Heart right ventricle (tissue), 16 donors: ENCODE measurements at places on chromosomes 4 and X.

- H3K27me3 ChIP-seq, result no peaks in the 10 kb centered on the region
- no peak for DNase-seq
- H3K36me3 ChIP-seq, result no peaks in the 10 kb centered on the region
- H3K4me1 ChIP-seq, result no peaks in the 10 kb centered on the region
- H3K27ac ChIP-seq, result no peak overlapping the region
Observed at GRCh38 chrX:124383354-124383753, 37.0 kb downstream of the SH2D1A start.

DNA sequence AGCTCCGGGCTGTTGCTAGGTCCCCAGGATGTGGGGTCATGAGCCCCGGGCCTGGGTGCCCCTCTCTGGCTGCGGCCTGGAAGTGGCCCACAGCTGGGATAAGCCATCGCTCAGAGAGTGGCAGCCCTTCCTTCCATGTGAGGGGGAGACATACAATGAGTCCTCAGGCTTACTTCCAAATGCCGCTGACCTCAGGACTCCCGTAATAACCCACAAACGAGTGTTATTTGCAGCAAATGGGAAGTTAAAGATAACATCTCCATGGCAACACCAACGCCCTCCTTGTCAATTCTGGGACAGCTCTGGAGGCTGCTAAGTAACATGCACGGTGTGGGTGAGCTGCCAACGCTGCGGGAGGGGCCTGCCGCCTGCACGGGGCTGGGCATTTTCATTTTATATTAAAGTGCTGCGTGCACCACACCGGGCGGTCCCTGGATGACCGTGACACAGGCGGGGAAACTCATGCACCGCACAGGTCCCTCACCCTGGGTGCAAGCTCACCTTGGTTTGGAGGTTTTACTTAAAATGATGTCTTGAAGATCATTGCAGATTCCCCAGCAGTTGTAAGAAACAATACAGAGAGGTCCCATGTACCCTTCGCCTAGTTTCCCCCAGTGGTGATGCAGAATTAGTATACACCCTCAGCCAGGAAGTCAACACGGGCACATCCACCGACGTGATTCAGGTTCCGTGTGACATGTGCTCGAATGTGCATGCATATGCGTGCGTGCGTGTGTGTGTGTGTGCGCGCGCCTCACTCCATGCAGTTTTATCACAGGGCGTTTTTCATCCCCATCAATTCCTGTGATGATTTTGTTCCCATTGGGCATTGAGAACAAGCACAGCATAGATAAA, 79.4 kb downstream of the ABLIM2 start:
- H3K27me3 ChIP-seq, result peaks cover 5% of the 10 kb centered on the region
- no peak overlapping the region for H3K4me3 ChIP-seq
- peaks cover 16% of the 10 kb centered on the region for H3K4me1 ChIP-seq

GRCh38 chr4:152961773-152962115, 25.6 kb downstream of the FHDC1 start:
- H3K27me3 ChIP-seq, result peaks cover 13% of the 10 kb centered on the region
- peaks cover 19% of the 10 kb centered on the region for H3K4me1 ChIP-seq
- H3K27ac ChIP-seq, result no peak overlapping the region
- H3K36me3 ChIP-seq, result no peaks in the 10 kb centered on the region
- no peak overlapping the region for H3K4me3 ChIP-seq

GRCh38 chrX:73876911-73877310, 313.9 kb downstream of the CHIC1 start:
- no peaks in the 10 kb centered on the region for H3K4me1 ChIP-seq
- no peak overlapping the region for H3K27ac ChIP-seq
- no peak for DNase-seq
- H3K27me3 ChIP-seq, result no peaks in the 10 kb centered on the region

DNA sequence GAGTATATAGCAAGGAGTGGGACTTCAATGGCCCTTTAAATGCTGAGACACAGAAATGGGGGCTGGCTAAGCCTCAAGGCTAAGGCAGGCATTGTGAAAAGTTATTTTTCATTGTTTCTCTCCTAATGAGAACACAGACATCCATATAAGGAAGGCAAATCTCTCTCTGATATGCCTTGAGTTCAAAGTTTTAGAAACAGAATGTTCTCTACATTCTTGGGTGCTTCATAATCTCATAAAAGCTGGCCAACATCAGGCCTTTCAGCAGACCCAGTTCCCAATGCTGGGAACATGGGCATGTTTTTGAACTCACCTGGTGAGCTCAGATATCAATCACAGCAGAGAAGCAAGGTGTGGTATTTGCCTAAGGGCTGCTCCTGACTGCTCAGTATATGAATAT, 19.4 kb upstream of the RAB40A start:
- no peaks in the 10 kb centered on the region for H3K4me1 ChIP-seq
- H3K27ac ChIP-seq, result no peak overlapping the region
- H3K4me3 ChIP-seq, result no peak overlapping the region

DNA sequence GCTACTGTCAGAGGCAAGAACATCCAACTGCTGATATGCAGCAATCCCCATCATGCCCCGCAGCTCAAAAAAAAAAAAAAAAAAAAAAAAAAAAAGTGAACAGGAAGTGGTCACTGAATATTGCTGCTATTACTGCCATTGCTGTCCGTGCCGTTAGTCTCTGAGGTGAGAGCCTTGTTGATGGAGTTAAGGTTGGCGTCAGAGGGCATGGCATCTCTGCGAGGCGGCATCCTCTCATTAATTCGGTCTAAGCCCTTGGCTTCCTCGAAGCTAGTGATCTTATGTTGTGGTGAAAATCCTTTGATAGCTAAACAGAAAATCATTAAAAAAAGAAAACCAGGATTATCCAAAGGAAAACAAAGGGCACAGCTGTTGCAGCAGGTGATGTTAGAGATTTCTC, 321.6 kb downstream of the PPP3CA start:
- no peak overlapping the region for H3K27ac ChIP-seq
- peaks cover 10% of the 10 kb centered on the region for H3K4me1 ChIP-seq
- no peaks in the 10 kb centered on the region for H3K27me3 ChIP-seq
- H3K4me3 ChIP-seq, result no peak overlapping the region
- no peak for DNase-seq

- H3K36me3 ChIP-seq, result no peaks in the 10 kb centered on the region
- H3K4me1 ChIP-seq, result no peaks in the 10 kb centered on the region
- no peak overlapping the region for H3K27ac ChIP-seq
Observed at GRCh38 chr4:175369087-175369486, 443.0 kb downstream of the GPM6A start.

DNA sequence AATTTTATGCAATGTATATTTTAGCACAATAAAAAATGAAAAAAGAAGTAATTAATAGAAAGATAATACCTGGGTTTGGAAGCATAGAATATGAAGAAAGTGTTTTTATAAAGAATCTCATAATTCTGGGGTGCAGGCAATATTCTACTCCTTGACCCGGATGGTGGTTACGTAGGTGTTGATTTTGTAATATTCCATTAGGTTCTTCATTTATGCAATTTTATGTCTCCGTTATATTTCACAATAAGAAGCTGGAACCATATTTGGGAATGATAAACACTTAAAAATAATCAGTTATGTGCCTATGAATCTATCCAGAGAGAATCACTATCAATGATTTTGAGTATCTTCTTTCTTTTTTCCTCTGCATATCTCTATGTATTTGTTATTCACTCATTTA, 38.5 kb downstream of the CHRNA9 start:
- no peak for DNase-seq
- H3K27me3 ChIP-seq, result no peaks in the 10 kb centered on the region
- H3K4me3 ChIP-seq, result no peak overlapping the region

- no peaks in the 10 kb centered on the region for H3K36me3 ChIP-seq
- H3K4me3 ChIP-seq, result no peak overlapping the region
- H3K4me1 ChIP-seq, result no peaks in the 10 kb centered on the region
- no peaks in the 10 kb centered on the region for H3K27me3 ChIP-seq
Observed at GRCh38 chr4:151599863-151600262, 160.9 kb downstream of the GATB start.

DNA sequence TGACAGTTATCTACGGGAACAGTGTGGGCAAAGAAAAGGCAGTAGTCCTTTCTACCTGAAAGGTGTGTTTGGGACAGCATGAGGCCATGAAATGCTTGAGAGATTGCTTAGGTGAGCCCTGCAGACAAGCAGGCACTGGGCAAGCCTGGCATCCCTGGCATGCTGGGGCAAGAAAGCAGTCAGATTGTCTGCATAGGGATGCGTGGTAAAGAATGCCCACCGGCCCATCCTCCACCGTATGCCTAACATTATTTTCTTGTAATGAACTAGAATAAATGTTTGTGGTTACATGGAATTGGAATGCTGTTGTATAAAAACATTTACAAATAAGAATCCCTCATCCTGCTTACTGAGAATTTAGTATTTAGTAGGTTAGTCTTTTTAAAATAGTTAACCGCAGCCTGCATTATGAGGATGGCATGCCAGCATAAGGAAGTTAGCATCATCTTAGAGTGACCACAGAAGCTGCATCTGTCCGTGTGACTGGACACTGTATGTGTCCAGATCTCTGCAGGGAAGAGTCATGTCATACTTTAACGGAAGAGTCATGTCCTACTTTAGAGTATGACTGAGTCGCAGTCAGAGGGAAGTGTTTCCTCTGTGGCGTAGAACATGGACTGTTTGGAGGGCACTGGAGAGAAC, 18.9 kb downstream of the ZBTB49 start:
- H3K27ac ChIP-seq, result no peak overlapping the region
- H3K36me3 ChIP-seq, result peaks cover 75% of the 10 kb centered on the region
- H3K4me3 ChIP-seq, result no peak overlapping the region
- no peak for DNase-seq

DNA sequence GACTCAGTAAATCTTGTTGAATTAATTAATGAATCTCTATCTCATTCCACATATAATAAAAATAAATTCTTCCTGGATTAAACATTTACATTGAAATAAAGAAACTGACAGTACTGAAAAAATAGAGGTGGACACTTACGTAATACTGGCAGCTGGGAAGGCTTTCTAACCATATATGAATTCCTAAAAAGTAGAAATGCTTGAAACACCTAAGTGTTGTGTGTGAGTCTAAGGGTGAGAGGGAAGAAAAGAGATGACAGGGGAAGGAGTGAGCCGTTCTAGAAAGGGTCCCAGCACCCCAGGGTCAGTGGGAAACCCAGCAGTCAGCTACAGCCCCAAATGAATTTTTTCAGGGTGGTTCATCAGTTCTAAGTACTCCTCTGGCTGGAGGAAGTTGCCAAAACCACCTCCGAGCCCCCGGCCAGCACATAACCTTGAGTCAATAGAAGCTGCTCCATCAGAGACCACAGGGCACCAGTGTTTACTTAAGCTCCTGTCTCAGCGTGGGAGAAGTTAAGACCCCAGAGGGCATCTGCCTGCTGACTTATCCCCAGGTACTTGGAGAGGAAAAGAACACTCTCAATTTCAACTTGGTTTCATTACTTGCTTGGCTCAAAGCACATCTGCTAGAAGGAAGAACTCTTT, 18.3 kb downstream of the GAB3 start:
- H3K36me3 ChIP-seq, result no peaks in the 10 kb centered on the region
- H3K27ac ChIP-seq, result peak overlapping the region; percentile 85
- DNase-seq, result no peak
- H3K4me3 ChIP-seq, result no peak overlapping the region
- peaks cover 100% of the 10 kb centered on the region for H3K4me1 ChIP-seq

GRCh38 chr4:89249313-89249712, 58.3 kb downstream of the GPRIN3 start:
- H3K27me3 ChIP-seq, result no peaks in the 10 kb centered on the region
- H3K36me3 ChIP-seq, result no peaks in the 10 kb centered on the region
- no peak for DNase-seq
- H3K4me3 ChIP-seq, result no peak overlapping the region
- peaks cover 16% of the 10 kb centered on the region for H3K4me1 ChIP-seq

DNA sequence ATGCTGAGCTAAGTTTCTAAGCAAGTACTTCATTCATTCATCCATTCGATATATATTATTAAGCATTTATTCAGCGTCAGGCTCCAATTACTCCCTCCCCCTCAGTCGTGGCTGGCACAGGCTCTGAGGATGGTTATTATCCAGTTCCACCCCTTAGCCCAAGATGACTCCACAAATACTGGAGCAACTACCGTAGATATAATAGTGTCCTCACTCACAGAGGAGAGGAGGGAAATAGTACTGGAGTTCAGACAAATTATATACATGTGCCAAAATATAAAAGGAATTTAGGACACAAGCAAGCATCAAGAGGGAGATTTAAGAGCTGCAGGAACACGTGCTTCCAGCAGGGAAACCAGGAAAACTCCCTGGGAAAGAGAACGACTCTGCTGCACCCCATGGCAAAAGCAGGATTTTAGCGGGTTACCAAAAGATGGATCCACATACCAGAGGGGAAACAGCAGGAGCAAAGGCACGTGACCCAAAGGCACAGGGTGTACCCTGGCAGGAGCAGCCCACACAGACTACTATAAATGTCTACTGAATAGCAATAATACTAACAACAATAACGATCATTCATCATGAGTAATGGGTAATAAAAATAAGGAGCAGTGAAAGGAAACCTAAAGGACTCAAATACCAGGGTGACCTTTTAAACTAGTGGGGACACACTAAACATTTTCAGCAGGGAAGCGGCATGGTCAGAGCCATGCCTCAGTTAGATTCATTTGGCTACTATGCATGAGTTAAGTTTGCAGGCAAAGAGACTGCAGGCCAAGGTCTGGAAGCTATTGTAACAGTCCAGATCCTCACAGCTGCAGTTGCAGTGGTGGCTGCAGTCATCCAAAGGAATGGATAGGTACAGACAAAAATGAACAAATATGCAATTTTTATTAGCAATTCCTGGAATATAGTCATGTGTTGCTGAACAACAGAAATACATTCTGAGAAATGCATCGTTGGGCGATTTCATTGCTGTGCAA, 153.7 kb downstream of the APBB2 start:
- no peak for DNase-seq
- peak overlapping the region; percentile 3 for H3K27ac ChIP-seq
- H3K27me3 ChIP-seq, result no peaks in the 10 kb centered on the region
- H3K36me3 ChIP-seq, result no peaks in the 10 kb centered on the region
- H3K4me3 ChIP-seq, result no peak overlapping the region

- DNase-seq, result no peak
- H3K27ac ChIP-seq, result no peak overlapping the region
- no peaks in the 10 kb centered on the region for H3K36me3 ChIP-seq
- H3K27me3 ChIP-seq, result no peaks in the 10 kb centered on the region
Observed at GRCh38 chrX:29471829-29472228, 743.5 kb upstream of the MAGEB2 start.

DNA sequence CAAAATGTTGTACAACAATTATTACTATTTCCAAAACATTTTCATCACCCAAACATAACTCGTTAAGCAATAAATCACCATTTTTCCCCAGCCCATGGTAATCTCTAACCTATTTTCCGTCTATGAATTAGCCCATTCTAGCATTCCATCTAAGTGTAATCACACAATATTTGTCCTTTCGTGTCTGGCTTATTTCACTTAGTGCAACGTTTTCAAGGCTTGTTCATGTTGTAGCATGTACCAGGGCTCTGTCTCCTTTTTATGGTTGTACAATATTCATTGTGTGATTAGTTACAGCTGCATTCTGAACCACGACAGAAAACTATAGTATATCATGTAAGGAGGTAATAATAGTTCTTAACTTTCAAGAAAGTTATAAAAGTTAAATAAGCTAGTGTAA, 656.0 kb upstream of the HS3ST1 start:
- no peak overlapping the region for H3K4me3 ChIP-seq
- no peaks in the 10 kb centered on the region for H3K36me3 ChIP-seq
- no peaks in the 10 kb centered on the region for H3K27me3 ChIP-seq
- no peak for DNase-seq
- no peaks in the 10 kb centered on the region for H3K4me1 ChIP-seq
